Fibroblast of gingiva (primary cell): ENCODE measurements at places on chromosomes 12 and 14.

DNA sequence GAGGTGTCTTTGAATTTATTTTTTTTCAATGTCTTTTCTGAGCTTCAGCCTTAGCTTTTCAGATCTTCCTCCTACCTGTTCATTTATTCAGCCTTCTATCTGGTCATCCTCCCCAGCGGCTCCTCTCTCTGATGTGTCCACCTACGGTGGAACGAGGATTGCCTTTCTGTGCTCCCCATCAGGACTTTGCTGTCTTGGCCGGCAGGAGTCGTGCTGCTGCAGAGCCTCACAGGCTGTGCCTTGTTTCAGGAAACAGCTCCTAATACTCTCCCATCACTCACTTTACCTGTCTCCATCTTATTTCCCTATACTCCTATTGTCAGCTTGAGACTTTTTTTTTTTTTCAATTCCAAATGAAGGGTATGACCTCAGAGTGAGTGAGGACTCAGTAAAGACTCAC, 76.9 kb downstream of the KICS2 start:
- DNase-seq: no peak

GRCh38 chr12:117968151-117968789, 520 bp downstream of the KSR2 start:
- DNase-seq: no peak

DNA sequence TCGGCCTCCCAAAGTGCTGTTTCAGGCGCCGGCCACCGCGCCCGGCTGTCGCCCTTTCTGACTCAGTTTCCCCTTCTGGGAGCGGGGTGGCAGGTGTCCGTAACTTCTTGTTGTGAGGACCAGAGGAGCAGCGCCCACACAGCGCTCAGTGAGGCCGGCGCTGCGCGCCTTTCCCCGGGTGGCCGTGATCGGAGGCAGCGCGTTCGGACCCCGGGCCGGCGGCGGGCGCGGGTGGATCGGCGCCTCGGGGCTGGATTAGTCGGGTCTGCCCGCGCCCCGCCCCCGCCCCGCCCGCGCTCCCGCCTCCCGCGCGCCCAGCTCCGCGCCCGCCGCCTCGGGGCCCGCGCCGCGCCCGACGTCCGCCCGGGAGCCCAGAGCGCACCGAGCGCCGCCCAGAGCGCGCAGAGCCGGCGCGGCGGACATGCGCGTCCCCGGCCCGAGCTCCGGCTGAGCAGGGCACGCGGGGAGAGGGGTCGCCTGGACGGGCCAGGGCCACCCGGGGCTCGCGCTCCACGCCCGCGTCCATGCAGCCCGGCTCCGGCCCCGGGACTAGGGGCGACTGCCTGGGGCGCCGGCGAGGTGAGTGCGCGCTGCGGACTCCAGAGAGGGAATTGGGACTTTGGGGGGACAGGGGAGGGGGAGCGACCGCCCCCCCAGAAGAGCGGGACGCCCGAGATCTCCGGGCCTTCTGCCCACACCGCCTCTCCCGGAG, 50.6 kb downstream of the LRCOL1 start:
- DNase-seq: peak; percentile 48

DNA sequence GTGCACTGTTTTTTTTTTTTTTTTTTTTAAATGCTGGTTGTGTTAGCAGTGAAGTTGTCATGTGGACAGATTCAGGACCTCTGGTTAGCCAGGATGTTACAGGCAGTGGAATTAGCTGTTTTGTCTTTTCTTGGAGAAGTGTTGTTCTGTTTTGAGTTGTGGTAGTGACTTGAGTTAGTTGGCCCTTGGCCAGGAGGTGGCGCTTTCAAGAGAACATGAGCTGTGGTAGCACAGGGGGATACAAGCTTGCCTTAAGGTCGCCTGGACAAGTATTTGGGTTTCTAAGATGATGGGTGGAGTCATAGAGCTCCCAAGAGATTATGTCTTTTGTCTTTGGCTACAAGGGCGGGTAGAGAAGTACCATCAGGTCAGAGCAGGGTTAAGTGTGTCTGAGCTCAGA, 33.3 kb upstream of the CCDC198 start:
- no peak for DNase-seq

DNA sequence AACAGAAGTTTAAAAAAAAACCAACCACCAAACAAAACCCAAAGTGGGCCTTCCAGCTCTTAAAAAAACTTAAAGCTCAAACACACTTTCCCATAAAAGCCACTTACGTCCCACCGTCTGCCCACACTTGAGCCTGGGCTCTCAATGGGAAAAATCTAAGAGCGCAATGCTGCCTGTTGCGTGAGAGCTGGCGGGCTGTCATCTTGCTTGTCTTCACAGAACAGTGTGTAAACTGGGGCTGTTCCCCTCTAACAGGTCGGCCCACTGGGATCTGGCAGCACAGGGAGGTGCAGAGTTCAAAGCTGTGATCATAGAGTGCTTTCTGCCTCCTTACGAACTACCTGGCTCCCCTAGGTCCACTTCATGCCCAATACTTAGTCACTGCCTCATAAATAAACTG, 80.0 kb downstream of the DICER1 start:
- DNase-seq: no peak
